ENCODE measurements at places on chromosomes 16 and 17.

- no peak for DNase-seq
Measured at GRCh38 chr17:2901582-2901981, 105.3 kb downstream of the RAP1GAP2 start.

GRCh38 chr17:56699186-56699894 is 105.8 kb downstream of the NOG start:
- DNase-seq: no peak

DNA sequence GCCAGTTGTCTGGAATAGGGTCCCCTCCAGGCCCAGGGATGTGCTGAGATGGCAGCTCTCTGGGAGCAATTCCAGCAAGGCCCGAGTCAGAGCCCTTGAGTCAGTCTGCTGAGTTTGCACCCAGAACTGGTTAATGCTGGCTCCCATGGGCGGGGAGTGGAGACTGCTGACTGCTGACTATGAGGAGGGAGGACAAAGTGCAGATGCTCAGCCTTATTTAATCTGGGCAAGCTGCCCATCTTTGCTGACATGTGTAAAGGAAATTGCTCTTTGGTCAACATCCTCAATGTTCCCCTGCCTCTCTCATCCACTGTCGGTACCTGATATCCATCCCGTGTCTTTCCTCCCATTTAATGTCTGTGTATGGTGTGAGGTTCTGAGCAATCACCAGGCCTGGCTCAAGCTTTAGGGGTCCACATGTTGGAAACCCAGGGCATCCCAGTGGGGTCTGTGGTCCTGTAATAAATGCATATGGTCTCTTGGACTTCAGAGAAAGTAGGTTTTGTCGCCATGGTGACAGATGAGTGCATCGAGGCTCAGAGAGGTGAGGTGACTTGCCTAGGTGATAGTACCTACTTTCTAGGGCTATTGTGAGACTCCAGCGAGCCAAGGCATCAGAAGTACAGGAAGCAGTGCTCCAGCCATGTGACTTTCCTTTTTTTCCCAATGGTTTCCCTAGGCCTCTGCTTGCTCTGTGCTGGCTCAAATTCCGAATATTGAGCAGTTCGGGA is 20.0 kb upstream of the RNF135 start:
- DNase-seq: peak; percentile 26

DNA sequence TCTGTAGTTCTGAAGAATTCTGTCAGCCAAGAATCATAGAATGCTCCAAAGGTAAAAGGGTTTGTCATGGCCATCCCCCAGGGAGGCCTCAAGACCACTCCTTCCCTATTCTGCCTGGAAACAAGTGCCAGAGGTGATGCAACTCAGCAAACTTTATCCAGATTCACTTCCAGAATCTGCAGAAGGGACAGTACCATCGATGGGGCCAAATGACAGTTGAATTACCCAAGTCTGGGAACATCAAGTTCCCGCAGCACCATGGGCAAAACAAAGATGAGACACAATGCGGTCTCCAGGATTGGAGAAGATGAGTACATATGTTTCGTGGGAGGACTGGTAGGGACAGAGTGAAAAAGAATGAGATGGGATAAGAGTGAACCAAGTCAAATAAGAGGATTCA is 13.7 kb upstream of the TAT start:
- DNase-seq: no peak

- peak; percentile 61 for DNase-seq
Measured at GRCh38 chr16:30359871-30360170, 4.7 kb upstream of the CD2BP2 start.

DNA sequence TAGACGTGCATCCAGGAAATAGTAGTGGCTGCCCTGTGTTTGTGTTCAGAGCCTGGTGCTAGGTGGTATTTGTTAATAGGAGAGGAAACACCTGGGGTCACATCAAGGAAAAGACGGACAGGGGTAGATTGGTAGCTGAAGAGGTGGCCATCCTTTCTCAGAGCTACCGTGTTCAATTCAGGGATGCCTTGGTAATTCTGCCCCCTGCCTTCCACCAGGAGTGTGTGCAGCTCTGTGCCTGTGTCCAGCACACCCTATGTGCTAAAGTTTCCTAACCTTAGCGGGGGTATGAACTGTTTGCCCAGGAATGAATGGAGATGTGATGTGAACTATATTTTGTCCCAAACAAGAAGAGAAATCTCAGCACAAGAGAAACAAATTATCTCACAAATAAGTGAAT is 174.1 kb upstream of the MPHOSPH6 start:
- no peak for DNase-seq

DNA sequence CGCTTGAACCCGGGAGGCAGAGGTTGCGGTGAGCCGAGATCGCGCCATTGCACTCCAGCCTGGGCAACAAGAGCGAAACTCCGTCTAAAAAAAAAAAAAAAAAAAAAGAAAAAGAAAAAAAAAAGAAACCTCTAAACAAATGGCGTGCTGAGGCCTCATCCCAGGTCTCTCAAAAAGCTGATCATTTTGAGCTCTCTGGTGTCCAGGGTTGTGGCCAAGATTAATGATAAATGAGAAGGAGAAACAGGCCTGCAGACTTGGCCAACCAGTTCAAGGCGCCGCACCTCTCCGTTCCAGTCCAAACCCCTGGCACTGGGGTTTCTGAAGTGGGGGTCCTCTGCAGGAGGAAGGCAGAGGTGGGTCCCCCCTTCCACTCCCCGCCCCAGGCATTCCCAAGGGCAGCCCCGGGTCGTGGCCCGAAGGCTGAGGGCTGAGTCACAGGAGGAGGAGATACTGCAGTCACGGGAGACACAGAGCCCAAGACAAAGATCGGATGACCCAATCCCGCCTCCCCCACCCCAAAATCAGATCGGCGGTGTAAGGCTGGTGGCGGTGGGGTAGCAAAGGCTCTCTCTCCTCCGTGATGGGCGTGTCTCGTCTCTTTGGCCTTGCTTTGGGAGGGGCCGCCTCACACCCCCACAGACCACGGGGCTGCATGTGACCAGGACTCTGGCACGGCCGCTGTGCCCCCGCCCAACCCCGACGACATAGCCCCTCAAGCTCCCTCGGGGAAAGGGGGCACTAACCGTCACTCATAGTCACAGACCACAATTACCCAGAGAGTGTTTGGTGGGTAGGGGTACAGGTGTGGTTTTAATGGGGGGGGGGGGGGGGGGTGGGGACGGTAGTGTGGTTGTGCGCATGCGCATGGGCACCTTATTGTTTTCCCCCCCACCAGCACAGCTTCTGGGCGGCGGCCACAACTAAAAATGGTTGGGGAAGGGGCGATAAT is 1.1 kb downstream of the VAT1 start:
- DNase-seq: no peak

DNA sequence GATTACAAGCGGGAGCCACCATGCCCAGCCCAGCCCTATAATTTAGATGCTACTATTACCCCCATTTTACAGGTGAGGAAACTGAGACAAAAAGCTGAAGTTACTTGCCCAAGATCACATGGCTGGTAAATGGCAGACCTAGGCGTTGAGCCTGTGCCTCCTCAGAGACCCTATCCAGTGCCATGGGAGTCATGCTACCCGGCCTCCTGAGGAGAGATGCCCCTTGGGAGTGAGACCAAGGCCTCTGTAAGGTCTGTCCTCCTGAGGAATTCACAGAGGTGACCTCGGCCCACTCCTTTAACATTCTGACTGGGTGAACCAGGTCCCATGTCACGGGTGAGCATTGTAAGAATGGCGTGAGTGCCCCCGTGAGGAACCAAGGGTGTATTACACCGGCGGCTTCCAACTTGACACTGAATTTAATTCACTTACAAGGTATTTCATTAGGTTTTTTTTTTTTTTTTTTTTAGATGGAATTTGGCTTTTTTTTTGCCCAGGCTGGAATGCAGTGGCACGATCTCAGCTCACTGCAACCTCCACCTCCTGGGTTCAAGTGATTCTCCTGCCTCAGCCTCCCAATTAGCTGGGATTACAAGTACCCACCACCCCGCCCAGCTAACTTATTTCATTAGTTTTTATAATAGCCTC is 95.7 kb downstream of the ABCC6 start:
- peak; percentile 28 for DNase-seq

- no peak for DNase-seq
Measured at GRCh38 chr16:53090591-53091411, 36.0 kb downstream of the CHD9 start.

- DNase-seq: no peak
Measured at GRCh38 chr16:69424935-69425784, 741 bp downstream of the CYB5B start.

- peak; percentile 87 for DNase-seq
Measured at GRCh38 chr16:55502801-55503366, 6.0 kb upstream of the LPCAT2 start.

GRCh38 chr17:80425835-80426426 is 11.0 kb downstream of the ENDOV start:
- DNase-seq: no peak

GRCh38 chr16:88938777-88939244 is 38.2 kb downstream of the CBFA2T3 start:
- DNase-seq: no peak

DNA sequence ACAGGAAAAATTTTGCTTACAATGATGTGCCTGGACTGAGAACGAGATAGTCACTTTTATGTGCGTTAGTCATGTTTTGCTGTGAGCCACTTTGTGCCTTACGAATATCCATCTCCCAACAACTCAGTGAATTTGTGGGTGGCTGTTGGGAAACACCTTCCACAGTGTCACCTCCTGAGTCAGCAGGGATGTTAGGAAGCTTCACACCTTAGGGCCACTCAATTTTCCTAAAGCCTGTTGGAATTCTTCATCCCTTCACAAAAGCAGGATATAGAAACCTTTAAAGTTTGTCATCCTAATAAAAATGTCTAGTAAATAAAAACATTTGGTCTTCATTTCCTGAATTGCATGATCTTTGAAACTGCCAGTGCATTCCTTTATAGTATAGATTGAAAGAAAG is 4.3 kb upstream of the KRTAP3-1 start:
- DNase-seq: no peak

GRCh38 chr16:4190712-4191333 is 51.1 kb downstream of the SRL start:
- DNase-seq: no peak

DNA sequence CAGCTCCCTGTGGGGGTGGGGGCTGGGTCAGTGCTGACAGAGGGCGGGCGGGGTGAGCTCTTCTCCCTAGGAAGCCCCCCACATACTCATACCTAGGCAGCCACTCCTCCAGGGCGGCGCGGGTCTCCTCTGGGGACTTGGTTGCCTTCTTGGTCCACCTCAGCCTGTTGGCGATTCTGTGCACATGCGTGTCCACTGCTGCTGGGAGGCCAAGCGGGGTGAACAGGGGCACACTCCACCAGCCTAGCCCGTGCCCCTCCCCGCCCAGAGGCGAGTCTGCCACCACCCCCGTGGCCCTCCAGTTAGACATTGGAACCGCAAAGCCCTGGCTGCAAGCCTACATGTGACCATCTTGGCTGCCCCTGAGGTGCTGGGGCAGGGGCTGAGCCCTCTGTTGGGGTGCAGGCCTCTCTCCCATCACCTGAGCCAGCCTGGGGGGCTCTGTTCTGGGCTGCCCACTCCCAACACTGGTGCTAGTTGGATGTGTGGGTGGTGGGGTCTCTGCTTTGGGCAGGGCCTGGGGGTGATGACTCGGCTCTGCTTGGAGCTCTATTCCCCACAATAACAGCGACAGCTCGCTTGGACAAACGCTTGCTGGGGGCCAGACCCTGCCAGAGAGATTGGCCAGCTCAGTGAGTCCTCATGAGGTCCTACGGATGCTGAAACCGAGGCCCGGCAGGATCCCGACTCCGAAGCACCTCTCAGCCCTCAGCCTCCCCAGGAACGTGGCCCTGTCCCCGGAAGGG is 7.4 kb downstream of the NTHL1 start:
- DNase-seq: no peak

DNA sequence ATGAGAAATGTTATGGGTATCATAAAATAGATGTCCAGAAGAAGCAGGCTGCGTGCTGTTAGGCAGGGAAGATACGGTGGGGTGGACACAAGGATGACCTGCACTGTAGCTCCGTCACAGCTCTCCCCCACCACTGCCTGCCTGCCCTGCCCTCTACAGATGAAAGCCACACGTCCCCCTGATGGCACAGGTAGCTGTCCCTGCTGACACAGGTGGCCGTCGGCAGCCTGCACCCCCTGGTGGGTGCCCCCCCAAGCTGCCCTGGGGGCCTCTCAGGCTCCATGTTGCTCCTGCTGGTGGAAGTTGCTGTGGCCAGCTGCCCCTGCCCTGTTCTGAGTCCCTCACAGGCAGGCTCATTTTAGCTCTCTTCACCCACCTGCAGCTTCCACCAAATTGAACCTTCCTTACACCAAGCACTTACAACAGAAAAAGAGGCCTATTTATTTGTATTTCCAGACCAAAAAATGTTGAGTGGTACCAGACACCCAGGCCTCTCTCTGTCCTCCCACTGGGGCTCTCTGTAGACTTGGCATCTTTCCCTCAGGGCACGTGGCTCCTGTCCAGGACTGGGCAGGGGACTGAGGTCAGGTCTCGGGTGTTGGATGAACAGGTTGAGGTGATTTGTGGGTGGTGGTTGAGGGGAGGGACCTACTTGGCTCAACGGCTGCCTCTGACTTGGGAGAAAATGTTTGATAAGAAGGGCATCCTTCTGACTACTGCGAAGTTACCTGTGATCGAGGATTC is 50.1 kb upstream of the CACNG5 start:
- no peak for DNase-seq

DNA sequence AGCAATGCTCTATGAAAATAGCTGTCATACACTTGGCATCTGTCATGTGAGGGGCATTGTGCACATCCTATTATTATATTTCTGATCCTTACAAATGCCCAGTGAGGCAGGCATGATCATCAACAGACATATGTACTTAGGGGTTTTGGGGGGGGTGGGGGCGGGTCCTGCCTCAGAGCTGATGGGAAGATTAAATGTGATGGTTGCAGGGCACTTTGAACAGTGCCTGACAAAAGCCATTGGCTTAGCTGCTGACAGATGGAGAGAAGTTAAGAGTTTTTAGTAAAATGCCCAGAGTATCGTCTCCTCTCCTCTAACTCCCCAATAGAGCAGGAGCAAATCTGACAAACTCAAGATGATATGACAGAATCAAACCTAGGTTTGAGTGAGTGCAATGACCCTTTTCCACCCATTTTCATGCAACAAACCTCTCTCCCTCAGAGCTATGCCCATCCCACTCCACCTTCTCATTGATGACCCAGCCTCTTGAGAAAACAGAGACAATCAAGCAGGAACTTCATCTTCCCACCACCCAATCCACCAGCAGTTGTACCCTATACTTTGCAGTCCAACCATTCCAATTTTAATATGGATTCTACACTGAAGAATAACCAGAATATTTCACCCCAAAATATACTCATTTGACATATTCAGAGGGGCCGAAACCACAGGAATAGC is 4.8 kb downstream of the KLHL11 start:
- DNase-seq: no peak

GRCh38 chr17:77322514-77323412 is 182.0 kb downstream of the SEC14L1 start:
- no peak for DNase-seq

GRCh38 chr16:81238296-81239011 is at the start of gene BCO1:
Gene BCO1, plus strand, starts transcription at chr16:81238689. Its CDS starts 220 bp downstream, at chr16:81238909.
- DNase-seq: peak; percentile 14

GRCh38 chr16:86800894-86801293 is 222.5 kb downstream of the FOXL1 start:
- no peak for DNase-seq

All from LNCaP clone FGC (cell line).